ENCODE measurements at places on chromosomes 13 and 19.
A peak's percentile ranks its signal among the peaks of the same experiment; 100 is the strongest.

- no peak for DNase-seq
Measured at GRCh38 chr19:58010507-58010906, 7.9 kb upstream of the ZNF606 start.

DNA sequence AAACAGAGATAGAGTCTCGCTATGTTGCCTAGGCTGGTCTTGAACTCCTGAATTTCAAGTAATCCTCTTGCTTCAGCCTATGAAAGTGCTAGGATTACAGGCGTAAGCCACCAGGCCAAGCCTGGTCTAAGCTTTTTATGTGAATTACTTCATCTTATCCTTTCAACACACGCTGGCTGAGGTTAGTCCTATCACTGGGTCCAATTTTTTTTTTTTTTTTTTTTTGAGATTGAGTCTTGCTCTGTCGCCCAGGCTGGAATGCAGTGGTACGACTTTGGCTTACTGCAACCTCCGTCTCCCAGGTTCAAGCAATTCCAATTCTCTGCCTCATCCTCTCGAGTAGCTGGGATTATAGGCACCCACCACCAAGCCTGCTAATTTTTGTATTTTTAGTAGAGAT lies 10.4 kb downstream of the MYO1F start:
- no peak for DNase-seq

- DNase-seq = no peak
Measured at GRCh38 chr13:26531742-26532141, 25.7 kb upstream of the WASF3 start.

DNA sequence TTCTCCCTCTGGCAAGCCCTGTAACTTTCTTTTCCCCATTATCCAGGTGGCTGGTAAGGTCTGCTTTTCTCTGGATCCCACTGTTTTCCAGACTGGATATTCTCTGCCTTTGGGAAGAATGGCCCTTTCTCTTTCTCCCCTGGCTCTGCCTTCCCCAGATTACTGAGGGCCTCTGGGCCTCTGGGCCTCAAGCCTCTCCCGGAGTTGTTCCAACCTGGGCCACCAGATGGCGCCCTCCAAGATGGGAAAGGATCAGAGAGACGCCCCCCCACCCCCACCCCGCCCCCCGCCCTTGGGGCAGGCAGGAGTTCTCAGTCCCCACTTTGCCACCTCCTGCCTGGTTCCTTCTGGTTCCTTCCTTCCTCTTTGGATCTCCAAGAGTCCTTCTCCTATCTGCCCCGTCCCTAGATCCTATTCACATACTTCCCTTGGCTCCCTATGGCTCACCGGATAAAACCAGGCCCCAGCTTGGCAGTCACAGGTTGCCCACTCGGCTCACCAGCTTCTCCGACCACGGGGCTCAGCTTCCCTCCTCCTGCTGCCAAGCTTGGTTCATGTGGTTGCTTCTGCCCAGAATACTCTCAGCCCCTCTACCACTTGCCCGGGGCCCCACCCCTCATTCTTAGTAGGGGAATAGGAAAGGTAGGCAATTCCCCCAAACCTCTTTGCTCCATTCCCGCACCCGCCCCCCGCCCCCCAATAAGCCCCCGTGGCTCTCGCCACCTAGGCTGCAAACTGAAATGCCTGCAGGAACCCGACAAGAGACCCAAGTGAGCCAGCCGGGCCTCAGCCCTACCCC lies 13.1 kb downstream of the EPS8L1 start:
- peak; percentile 79 for DNase-seq

GRCh38 chr19:40341601-40342482 lies 6.4 kb downstream of the C19orf47 start:
- no peak for DNase-seq

GRCh38 chr13:100533588-100534041 lies 55.0 kb downstream of the GGACT start:
- DNase-seq = no peak

- DNase-seq = no peak
Measured at GRCh38 chr19:13037161-13037560, 41.9 kb downstream of the NFIX start.

GRCh38 chr19:45419396-45419795 lies 4.3 kb downstream of the ERCC1 start:
- no peak for DNase-seq

DNA sequence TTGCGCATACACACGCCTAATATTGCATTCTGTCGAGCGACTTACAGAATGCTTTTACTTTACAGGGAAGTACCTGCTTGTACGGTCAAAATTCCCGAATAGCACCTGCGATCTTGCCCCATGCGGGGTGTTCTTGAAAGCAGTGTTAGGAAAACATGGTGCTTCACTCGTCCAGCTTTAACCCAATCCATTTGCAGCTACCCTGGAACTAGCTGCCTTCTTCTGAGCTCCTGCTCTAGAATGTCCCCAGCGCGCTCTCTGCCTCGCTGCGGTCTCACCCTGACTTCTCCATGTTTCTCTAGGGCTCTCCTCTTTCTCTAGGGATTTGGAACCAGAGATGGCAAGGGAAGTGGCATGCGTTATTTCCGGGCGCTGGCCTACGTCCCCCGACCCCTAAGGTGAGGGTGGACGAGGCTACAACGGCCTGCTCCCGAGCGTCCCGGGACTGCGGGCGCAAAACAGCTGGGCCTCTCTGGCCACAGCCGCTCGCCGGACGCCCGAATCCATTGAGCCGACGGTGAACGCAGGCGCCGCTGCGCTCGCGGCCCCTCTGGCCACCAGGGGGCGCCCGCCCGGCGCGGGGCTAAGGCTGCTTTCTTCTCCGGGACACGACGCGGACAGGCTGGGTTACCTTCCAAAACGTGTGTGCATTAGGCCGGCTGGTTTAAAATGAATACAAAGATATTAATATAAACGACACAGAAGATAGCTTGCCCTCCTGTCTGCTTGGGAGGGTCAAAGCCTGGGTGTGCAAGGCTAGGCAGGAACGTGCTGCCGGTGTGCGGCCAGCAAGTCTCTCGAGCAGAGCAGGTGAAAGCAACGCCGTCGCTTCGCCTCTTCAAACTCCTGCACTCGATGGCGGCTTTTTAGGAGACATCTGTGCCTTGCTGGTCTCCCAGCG lies 1.8 kb upstream of the SPRY2 start:
- DNase-seq = peak; percentile 38

GRCh38 chr13:114230117-114230516 lies 4.6 kb upstream of the CDC16 start:
- DNase-seq = no peak

DNA sequence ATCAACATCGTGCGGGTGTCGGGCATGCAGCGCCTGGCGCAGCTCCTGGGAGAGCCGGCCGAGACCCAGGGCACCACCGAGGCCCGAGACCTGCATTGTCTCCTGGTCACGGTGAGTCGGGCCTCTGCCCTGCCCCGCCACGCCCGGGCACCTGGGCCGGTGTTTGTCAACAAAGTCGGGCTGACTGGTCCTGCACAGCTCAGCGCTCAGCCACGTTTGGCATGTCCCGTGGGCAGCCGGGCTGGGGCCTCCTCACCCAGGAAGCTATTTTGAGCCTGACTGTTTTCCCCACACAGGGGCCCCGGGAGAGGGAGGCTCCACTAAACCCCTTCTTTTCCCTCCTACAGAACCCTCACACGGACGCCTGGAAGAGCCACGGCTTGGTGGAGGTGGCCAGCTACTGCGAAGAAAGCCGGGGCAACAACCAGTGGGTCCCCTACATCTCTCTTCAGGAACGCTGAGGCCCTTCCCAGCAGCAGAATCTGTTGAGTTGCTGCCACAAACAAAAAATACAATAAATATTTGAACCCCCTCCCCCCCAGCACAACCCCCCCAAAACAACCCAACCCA lies 1.3 kb downstream of the GADD45B start:
- DNase-seq = peak; percentile 27

- DNase-seq = no peak
Measured at GRCh38 chr13:110328573-110328972, 21.5 kb downstream of the COL4A2 start.

DNA sequence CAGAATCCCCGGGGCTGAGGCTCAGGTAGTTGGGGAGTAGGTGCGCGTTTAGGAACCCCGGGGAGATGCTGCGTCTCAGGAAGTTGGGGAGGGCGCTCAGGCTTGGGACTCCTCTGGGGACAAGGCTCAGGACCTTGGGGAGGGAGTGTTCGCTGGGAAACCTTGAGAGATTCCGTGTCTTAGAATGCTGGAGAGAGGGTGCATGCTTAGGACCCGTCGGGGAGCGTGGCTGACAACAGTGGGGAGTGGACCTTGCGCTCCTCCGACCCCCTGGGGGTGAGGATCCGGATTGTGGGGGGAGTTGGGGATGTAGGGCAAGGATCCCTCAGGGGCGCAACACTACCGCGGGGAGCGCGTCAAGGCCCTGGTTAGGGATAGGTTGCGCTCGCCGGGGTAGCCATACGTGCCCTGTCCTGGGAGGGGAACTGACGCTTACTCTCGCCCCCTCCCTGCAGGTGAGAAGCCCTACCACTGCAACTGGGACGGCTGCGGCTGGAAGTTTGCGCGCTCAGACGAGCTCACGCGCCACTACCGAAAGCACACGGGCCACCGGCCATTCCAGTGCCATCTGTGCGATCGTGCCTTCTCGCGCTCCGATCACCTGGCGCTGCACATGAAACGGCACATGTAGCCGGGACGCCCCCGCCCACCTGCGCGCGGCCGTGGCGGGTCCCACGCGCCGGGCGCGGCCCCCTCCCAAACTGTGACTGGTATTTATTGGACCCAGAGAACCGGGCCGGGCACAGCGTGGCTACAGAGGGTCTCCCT lies 2.0 kb downstream of the KLF2 start:
- peak; percentile 32 for DNase-seq

- DNase-seq = no peak
Measured at GRCh38 chr13:51713807-51714206, 90.2 kb downstream of the DHRS12 start.

DNA sequence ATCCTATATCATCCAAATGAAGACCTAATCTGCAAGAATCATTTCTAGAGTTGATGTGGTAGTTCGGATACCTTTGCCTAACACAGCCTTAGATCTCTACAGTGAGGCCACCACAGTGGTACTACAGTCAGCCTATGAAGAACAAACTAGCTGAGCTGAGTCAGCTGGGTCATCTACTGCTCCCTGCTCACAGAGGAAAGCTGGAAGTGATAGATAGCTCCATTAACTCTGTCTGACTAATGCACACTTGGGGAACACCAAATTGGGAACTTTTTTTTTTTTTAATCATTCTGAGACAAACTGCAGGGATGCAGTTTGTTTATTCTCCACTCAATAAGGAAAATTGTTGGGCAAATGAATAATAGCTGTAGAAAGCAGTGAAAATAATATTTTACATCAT lies 1160.6 kb downstream of the PCDH9 start:
- DNase-seq = no peak

DNA sequence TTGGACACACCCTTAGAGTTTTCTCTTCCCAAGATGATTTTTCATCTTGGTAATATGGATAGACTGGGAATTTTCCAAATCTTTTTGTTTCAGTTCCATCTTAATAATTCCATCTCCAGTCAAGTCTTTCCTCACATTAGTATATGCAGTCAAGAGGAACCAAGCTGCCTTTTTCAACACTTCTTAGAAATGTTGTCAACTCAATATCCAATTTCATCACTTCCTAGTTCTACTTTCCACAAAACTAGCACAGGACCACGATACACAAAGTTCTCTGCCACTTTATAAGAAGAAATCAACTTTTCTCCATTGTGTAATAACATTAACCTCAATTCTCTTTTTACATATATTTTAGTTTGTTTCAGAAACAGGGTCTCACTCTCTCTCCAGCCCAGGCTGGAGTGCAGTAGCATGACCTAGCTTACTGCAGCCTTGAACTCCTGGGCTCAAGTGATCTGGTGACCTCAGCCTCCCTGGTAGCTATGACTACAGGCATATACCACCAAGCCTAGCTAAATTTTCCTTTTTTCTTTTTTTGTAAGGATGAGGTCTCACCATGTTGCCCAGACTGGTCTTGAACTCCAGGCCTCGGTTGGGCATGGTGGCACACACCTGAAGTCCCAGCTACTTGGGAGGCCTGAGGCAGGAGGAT lies 15.5 kb downstream of the ZNF443 start:
- no peak for DNase-seq

DNA sequence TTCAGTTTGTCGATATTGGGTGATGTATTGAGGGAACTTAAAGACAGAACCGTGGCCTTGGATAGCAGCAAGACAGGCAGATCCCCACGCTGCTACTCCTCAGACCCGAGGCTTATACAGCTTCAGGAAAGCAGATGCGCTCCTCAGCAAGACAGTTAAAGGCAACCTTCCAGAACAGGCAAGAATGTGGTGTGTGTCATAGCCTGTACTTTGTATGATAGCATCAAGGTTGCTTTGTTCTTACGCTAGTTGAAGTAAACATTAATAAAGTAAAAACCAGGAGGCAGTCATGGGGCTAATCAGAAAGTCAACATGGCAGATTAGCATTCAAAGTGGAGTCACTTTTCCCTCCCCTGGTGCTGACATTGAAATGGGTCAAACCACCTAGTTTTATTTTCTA lies 473.2 kb downstream of the DCT start:
- DNase-seq = no peak

DNA sequence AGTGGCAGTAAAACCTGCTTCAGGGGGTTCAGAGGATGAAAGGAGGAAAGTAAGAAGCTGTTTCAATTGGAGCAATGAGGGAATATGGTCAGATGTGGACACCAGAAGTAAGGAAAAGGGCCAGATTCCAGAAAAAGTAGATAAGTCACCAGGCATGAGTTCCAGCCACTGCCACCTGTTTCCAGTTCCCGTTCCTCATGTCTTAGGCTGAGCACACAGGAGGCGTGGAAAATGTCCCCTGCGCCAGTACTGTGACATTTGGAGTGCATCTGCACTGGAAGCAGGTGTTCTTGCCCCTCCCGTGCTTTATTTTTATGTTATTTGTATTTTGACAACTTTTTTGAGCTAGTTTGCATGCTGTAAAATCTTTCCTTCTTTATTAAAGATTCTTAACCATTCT lies 25.3 kb downstream of the LMO7 start:
- no peak for DNase-seq
